Stimulated activated CD4-positive, alpha-beta T cell treated with anti-CD3 and anti-CD28 coated beads, Interleukin-2, amount 100 ng/mL, for 24 hours (primary cell): ENCODE measurements at places on chromosomes 2 and 18.
A peak's percentile ranks its signal among the peaks of the same experiment; 100 is the strongest.

DNA sequence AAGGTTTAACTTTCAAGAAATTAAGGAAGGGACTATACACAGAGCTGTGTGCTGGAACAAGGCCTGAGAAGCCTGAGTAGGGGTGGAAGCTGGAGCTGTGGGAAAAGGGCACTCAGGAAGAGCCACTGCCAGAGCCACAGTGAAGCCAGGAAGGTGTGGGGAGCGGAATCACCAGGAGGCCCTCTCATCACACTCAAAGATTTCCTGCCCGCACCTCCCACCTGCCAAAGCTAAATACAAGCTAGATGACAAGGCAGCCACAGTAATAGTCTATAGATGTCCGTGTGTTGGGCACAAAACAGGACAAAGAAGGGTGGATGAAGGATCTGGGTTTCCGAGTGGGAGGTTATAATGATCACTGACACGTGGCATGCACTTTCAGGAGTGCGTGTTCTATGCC is 126.0 kb downstream of the ZNF532 start:
- DNase-seq, result no peak

GRCh38 chr2:226325526-226325925 is 474.1 kb downstream of the IRS1 start:
- no peak for DNase-seq

GRCh38 chr18:9337873-9338272 is 3.3 kb downstream of the TWSG1 start:
- DNase-seq, result no peak

GRCh38 chr2:200257570-200257969 is 48.9 kb upstream of the SPATS2L start:
- DNase-seq, result no peak

- DNase-seq, result no peak
Observed at GRCh38 chr2:105100046-105100840, 62.4 kb downstream of the MRPS9 start.

DNA sequence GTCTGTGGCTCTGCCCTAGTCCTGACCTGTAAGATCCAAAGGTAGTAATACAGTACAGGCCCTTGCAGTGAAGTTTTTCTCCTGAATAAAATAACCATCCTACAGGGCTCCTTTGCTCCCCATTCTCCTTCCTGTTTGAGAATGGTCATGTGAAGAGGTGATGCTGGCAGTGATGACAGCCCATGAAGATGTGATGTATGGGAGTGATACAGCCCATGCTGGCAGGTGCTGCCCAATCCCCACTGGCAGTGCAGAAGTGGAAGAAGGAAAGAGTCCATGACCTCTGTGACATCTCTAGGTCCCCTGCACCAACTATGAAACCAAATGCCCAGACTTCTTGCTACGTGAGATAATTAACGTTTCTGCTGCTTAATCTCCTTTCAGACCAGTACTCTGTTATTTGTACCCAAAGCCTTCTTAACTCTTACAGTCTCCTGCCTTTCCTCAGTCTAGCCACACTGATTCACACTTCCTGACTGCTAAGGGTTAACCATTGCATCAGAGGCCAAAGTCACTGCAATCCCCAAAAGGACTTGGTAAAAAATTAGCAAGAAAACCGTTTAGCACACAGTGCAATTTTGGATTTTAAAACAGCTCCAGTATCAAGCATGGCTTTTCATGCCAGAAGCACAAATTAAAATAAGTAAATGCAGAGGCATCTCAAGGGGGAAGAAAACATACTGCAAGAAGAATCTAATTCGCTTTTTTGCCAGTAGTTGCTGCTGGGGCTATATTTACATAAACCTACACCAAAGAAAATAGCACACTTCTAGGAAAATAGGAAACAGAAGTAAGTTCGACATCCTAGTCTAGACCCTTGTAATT is 98.0 kb downstream of the STK39 start:
- DNase-seq, result no peak

DNA sequence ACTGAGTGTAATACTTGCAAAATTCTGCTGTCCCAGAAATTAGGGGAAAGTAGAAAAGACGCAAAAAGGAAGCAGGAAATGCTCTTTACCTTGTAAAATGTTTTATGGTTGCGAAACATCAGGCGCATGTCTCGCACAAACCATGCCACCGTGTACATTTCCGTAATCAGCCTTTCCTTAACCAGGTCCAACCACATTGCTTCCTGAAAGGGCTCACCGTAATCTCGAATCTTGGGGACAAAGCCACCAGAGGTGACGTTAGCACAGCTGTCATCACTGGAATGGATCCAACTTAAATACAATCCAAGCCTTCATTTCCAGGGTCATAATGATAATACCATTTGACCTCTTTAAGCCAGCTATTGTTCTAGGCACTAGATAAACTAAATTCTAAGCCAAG is 49.3 kb downstream of the SP110 start:
- no peak for DNase-seq

DNA sequence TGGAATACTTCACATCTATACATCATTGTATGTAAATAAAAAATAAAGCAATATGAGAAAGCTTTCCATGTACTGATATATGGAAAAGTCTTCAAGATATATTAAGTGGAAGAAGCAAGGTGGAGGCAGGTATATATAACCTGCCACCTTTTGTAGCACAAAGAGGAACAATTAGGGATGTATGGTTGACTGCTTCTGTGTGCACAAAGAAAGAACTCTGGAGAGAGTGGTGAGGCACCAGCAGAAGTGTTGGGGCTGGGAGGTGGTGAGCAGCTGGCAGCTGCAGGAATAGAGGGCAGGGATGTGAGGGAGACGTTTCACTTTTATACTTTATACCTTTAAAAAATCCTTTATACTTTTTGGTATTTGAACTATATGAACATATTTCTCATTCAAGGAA is 26.1 kb downstream of the KIF5C start:
- DNase-seq, result no peak

DNA sequence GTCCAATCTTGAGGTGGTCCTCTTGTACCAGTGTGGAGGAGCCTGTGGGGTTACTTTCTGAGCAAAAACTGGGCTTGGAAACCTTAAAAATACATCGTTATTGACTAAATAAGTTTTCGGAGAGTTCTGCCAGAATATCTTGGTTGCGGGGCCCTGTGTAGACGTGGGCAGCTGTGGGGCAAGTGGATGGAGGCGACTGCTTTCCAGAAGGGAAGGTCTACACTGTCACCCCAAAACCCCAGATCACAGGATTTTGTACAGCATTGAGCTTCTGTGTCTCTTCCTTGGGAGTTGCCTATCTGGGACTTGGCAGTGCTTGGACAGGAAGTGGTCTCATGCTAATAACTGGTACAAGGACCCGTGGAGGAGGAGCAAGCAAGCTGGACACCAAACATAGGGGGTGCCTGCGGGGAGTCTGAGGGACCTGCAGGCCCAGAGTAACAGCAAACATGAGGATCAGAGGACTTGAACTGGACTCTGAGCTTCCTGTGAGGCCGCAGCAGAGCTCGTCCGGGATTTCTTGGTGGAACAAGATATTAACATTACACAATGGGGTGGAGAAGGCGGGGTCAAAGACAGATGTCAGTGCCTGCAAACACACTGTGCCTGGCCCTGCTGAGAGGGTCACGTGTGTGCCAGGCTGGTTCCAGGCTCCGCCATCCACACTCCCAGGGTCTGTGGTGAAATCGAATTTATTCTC is 48.0 kb upstream of the CTLA4 start:
- no peak for DNase-seq

DNA sequence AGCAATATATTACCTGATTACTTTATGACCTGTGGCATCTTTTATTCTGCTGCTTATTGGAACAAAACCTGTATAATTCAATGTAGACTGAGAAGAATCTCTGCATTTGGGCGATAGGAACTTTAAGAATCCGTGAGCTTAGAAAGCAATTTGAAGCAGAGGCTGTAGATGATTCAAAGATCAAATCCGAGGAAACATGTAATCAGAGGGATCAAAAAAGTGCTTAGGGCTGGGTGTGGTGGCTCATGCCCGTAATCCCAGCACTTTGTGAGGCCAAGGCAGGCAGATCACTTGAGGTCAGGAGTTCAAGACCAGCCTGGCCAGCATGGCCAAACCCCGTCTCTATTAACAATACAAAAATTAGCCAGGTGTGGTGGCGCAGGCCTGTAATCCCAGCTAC is 198.4 kb downstream of the MTX2 start:
- DNase-seq, result no peak

DNA sequence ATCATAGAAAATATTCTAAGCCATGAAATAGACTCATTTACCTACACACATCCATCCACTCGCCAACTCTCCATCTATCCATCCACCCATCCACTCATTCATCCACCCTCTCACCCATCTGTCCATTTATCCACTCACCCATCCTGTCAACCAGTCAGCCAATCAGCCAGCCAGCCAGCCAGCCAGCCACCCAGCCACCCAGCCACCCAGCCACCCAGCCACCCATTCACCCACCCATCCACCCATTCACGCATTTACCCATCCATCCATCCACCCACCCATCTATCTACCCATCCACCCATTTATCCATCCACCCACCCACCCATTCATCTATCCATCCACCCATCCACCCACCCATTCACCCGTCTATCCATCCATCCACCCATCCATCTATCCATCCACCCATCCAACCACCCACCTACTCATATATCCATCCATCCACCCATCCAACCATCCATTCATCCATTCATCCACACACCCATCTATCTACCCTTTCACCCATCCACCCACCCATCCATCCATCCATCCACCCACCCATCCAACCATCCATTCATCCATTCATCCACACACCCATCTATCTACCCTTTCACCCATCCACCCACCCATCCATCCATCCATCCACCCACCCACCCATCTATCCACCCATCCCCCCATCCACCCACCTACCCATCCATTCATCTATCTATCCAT is 185.1 kb downstream of the LOXHD1 start:
- DNase-seq, result no peak

DNA sequence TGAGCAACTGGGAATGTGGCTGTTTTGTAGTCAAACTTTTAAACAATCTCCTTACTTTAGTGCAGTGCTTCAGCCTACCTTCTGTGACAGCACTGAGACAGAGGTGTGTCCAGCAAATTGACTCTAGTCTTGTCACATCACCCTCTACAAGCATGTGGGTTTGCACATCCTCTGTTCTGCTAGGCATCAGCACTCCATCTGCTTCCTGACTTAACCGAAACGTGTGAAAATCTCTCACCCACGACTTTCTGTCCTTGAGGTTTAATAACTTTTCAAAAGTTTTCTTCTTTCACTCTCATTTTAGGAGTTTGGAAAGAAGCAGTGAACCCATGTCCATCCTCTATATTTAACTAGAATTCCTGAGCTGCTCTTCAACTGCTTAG is 42.6 kb downstream of the TTR start:
- DNase-seq, result no peak

DNA sequence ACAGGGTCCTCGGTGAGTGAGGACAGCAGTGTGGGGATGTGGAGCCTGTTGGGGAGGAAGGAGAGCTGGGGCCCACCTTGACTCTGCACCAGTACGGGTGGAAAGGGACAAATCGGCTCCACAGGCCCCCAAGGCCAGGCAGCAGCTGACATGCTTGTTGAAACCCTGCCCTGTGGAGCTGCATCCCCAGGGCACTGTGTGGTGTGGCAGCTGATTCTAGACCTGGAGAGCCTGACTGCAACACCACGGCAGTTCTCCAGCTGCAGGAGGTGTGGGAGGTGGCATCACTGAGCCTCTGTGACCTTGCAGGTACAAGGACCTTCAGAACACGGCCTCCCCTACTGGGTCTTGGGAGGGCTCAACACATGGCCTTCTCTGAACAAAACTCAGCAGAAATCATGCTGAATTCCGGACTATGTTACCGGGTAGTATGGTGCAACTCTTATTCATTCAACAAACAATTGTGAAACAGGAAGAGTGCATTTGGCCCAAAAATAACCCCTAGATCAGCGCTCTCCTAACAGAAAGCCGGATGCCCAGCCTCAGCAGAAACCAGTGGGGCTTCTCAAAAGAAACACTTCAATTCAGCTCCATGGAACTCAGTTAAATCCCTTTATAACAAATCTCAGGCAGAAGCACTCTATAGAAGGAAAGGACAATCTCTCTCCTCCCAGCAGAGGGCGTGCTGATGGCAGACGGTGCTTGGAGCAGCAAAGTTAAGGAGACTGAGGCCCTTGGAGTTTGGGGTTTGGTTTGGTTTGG is 104.4 kb upstream of the SALL3 start:
- peak; percentile 50 for DNase-seq

DNA sequence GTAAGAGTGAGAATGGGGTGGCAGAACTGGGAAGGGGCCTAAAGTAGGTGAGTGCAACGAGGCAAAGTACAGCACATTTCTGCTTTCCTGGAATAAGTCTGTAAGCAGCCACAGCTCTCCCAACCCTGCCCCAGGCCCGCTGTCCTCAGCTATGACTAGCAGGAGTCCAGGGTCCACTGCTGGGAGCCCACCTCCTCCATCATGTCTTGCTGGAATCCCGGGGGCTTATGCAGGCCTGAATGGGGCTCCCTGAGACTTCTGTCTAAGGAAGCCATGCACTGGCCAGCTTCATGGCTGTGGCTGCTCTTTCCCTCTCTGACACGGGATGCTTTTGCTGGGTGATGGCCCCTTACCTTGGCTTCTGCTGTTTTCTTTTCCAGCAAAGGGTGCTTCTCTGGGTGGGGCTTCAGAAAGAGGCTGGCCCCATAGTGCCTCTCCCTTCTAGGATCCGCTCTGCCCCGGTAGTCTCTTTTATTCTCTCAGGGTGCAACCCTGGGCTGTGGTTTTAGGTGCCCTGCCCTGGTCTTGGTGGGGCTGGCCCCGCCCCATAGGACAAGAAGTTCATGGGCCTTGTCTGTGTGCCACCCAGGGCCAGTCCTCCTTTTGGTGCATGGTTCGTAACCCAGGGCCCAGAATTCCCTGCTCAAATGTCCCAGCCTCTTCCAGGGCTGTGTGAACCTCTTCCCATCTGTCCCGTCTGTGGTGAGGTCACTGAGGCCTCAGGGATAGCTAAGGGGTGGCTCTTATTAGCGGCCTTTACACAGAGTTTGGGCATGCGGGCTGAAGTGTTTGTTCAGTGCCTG is 33.8 kb upstream of the POLE4 start:
- DNase-seq, result no peak

DNA sequence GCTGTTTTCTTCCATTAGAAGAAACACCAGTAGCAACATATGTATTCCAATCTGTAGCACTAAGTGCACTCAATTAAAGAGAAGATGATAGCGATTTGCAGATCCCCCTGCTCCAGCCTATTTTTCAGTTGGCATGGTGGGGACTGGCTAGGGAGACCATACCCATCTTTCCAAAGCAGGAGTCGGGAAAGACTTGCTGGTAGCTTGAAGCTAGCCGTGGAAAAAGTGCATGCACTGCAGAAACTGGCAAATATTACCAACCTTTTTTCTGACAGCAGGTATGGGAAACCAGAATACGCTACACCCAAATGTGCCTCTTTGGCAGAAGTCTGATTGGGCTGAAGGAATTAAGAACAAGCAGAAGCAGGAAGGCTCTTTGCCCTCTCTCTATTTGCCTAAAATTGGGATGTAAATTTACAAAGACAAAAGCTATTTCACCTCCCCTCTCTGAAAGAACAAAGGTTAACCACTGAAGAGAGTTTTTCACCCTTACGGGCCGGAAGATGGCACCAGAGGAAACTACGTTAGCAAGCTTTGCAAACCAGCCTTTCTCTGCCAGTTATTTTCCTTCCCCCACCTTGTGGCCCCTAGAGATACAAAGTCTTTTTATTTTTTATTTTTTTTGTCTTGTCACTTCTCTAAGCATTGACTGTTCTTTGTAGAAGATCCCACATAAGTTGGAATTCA is 273.1 kb downstream of the DLGAP1 start:
- no peak for DNase-seq

GRCh38 chr2:1949265-1949664 is 204.9 kb upstream of the PXDN start:
- no peak for DNase-seq

- no peak for DNase-seq
Observed at GRCh38 chr18:48454261-48454757, 45.1 kb upstream of the ZBTB7C start.

GRCh38 chr2:29182920-29183319 is 67.7 kb downstream of the CLIP4 start:
- DNase-seq, result no peak

- DNase-seq, result no peak
Observed at GRCh38 chr2:106195456-106195855, 1.4 kb upstream of the UXS1 start.
